ENCODE measurements at places on chromosomes 5 and 9.

- DNase-seq: no peak
Observed at GRCh38 chr5:80466669-80467485, 21.0 kb upstream of the FAM151B start.

GRCh38 chr9:111873901-111874300, 22.7 kb upstream of the UGCG start:
- no peak for DNase-seq

GRCh38 chr5:154196955-154197652, 6.6 kb downstream of the GALNT10 start:
- DNase-seq: no peak

GRCh38 chr5:112221128-112221527, 197.9 kb downstream of the EPB41L4A start:
- DNase-seq: no peak

- DNase-seq: no peak
Observed at GRCh38 chr9:80233906-80234305, 662.1 kb downstream of the TLE4 start.

GRCh38 chr9:120583958-120584369, 4.0 kb upstream of the CDK5RAP2 start:
- DNase-seq: peak; percentile 35

DNA sequence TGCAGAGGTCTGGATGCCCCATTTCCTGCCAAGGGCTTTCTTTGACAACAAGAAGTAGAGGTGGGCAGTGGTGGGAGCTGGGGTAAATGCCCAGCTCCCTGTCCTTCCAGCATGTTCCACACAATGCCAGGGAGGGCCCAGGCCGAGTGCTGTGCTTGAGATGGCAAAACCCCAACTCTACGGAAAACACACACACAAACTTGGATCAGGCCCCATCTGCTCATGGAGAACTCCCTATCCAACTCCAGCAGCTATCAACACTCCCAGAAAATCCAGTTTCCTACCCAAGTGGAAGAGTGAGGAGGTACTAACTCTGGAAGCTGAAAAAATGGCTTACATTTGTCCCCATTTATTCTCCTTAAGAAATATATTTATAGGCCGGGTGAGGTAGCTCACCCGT, 61.1 kb upstream of the FUBP3 start:
- no peak for DNase-seq

- no peak for DNase-seq
Observed at GRCh38 chr5:124279146-124279876, 467.1 kb downstream of the ZNF608 start.

DNA sequence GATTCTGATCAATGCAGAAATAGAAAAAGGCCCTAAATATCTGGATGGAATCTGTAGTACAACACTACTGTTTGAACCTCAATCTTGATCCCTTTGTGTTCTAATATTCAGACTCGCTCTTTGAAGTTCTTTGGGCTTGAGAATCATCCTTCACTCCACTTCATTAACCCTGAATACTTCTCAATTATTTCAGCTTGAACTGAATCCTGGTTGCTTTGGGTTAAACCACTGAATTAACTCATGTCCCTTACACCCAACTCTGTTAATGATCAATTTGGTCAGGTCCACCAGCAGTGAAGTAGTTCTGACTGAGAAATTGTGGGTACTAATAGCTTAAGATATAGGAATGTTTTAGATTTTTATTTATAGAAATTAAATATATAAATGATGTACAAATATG, 1707.2 kb upstream of the ACO1 start:
- DNase-seq: no peak

DNA sequence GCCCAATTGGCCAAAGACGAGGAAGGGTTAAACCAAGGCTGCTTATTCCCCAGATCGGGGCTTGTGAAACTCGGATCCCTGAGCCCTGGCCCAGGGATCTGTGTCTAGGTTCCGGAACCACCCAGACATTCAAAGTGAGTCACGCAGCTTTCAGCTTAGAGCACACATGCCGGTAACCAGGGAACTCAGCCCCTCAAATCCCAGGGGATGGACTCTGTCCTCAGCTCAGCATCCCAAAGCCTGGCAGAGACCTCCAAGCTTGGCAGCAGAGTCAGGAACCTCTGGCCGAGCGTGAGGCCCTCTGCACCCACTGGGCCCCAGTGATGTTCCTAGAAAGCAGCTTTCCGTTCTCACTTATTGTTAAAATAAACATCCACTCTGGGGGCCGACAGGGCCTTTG, 5.1 kb downstream of the PNPLA7 start:
- DNase-seq: no peak

- peak; percentile 87 for DNase-seq
Observed at GRCh38 chr9:114718801-114719221, 36.8 kb upstream of the TEX48 start.

DNA sequence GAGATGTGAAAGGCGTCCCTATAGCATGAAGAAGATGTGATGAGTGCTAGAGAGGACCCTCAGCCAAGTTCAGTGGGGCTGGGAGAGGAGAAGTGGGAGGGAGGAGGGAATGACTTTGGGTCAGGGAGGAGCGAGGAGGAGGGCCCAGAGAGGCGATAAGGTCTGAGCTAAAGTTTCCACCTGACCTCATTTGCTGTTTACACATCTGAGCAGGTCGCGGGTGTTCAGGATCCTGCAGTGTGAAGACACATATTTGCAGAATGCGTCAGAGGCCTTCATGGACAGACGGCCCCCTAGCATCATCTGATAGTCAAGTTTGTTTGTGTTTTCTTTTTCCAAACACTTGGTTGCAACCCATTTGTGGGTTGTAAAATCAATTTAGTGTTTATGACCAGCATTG, 18.9 kb upstream of the IGFBPL1 start:
- DNase-seq: no peak

- no peak for DNase-seq
Observed at GRCh38 chr5:68557162-68557936, 341.8 kb downstream of the PIK3R1 start.

GRCh38 chr9:9963841-9964240, 649.0 kb downstream of the PTPRD start:
- DNase-seq: no peak

DNA sequence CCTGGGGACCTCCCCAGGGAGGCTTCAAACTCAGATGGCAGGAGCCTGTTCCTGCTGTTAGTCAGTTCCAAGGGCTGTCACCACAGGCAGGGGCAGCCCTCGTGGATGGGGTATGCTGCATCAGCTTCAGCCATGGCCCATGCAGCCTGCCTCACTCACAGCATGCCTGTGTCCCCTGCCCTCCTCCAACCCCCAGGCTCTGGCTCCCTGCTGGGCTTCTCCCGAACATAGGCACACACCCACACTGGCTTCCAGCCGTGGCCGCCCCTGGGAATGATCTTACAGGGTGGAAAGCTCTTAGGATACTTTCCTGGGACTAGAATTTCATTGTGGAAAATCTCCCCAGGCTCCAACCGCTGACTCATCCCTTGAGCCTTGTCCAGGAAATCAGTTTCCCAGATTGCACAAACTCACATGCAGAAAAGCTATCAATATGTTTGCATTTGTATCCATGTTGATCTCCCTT, 163.8 kb downstream of the SEC61B start:
- DNase-seq: no peak

- no peak for DNase-seq
Observed at GRCh38 chr5:54214722-54215121, 95.7 kb downstream of the ARL15 start.

DNA sequence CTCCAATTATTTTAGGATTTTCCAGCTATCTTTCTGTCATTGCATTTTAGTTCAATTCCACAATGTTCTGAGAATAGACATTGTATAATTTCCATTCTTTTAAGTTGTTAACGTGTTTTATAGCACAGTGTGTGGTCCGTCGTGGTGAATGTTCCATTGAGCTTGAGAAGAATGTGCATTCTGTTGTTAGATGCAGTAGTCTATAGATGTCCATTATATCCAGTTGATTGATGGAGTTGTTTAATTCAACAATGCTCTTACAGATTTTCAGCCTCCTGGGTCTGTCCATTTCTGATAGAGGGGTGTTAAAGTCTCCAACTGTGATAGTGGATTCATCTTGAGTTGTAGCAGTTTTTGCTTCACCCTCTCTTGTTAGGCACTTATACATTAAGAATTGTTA, 1587.7 kb upstream of the NUDT12 start:
- DNase-seq: no peak

Data from stimulated activated naive CD8-positive, alpha-beta T cell treated with anti-CD3 and anti-CD28 coated beads, Interleukin-15, Interleukin-2, amounts not matched to agents 100 U/mL and 50 U/mL, for 24 hours (primary cell).